Glomerular endothelial cell (primary cell): ENCODE measurements at places on chromosomes 6 and 20.

GRCh38 chr6:36422714-36423100 is 19.9 kb downstream of the PXT1 start:
- no peak for DNase-seq

DNA sequence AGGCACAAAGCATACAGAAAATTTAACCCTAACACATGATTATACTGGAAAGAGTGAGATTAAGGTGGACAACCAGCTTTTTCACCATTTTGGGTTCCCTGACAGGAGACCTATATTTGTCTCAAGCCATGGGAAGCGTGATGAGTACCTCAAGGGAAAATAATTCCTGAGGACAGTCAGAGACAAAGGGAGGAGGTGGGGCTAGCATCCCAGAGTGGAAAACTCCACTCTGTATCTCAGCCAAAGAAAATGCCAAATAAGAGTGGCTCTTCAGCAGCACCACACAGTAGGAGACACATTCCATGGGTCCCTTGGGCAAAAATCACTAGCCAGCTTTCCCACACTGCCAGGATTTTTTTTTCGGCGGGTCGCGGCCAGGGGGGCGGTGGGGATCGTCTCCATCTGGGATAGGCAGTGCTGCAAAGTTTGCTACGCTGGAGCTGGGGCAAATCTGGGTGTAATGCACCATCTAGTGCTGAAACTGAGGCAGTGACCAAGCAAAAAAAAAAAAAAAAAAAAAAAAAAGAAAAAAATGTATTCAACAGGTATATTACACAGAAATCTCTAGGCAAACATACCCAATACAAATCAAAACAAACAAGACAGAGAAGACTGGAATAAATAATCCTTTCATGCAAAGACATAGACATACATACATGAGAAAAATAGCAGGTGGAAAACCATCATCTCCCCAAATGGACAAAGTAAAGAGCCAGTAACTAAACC is 77.3 kb upstream of the SLC35F1 start:
- DNase-seq = no peak

GRCh38 chr6:44342489-44342888 is at the start of gene SPATS1:
Gene SPATS1 (plus strand): TSS chr6:44342650. CDS start chr6:44343096, 446 bp downstream.
- DNase-seq = no peak

DNA sequence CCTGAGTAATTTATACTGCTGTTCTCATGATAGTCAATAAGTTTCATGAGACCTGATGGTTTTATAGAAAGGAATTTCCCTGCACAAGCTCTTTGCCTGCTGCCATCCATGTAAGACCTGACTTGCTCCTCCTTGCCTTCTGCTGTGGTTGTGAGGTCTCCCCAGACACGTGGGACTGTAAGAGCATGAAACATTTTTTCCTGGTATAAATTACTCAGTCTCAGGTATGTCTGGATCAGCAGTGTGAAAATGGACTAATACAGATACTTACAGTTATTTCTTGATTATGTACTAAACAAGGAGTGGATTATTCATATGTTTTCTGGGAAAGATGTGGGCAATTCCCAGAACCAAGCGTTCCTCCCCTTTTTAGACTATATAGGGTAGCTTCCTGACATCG is 1.9 kb upstream of the TRIM38 start:
- no peak for DNase-seq

DNA sequence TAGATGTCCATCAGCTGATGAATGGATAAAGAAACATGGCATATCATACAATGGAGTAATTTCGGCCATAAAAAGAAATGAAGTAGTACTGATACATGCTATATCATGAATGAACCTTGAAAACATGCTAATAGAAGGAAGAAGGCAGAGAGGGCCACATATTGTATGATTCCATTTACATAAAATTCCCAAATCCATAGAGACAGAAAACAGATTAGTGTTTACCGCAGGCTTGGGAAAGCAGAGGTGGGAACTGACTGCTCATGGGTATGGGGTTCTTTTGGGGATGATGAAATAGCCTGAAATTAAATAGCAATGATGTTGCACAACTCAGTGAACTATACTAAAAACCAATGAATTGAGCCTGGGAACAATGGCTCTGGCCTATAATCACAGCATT is 58.3 kb downstream of the SERAC1 start:
- DNase-seq = no peak

GRCh38 chr20:57811374-57812020 is 101.7 kb upstream of the PMEPA1 start:
- no peak for DNase-seq

GRCh38 chr6:7086488-7086887 is 21.3 kb upstream of the RREB1 start:
- DNase-seq = no peak

DNA sequence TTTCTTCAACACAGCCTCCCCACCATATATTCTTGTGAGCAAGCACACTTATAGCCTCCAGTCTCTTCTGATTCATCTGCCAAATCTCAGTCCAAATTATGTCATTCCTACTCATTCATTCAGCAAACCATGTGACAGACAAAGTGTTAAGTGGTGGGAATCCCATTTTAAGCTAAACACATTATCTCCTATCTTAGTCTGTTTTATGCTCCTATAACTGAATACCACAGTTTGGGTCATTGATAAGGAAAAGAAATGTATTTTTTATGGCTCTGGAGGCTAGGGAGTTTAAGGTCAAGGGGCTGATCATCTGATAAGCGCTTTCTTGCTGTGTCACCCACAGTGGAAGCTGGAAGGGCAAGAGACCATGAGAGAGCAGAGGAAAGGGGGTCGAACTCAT is 23.9 kb upstream of the SMIM13 start:
- DNase-seq = no peak

- no peak for DNase-seq
These were observed 5.5 kb downstream of the SIGLEC1 start for GRCh38 chr20:3706774-3707507.

DNA sequence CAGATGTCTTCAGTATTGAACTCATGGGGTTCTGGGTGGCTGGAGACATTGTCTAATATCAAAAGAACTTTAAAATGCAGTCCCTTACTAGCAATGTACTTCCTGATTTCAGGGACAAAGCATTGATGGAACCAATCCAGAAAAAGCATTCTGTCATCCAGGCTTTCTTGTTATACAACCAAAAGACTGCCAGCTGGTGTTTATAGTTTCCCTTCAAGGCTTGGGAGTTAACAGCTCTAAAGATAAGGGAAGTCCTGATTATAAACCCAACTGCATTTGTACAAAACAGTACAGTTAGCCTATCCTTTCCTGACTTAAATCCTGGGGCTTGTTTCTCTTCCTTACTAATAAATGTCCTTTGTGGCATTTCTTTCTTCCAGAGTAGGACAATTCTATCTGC is 160.0 kb downstream of the COL21A1 start:
- no peak for DNase-seq

DNA sequence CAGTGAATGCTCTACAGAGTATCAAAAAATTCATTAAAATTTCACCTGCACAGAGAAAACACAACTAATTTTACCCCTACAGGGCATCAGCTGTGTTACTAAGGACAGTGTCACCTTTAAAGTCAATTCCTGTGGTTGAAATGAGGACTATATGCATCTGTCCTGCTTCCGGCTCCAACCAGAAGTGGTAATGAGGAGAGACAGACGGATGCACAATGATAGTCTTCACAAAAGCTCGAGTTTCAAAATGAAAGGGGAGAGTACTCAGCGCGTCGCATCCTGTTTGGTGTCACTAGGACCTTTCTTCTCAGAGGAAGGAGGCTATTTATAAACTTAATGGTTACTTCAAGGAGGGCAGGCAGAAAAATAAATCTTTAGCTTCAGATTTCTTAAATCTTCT is 86.5 kb downstream of the LYRM4 start:
- DNase-seq = no peak

DNA sequence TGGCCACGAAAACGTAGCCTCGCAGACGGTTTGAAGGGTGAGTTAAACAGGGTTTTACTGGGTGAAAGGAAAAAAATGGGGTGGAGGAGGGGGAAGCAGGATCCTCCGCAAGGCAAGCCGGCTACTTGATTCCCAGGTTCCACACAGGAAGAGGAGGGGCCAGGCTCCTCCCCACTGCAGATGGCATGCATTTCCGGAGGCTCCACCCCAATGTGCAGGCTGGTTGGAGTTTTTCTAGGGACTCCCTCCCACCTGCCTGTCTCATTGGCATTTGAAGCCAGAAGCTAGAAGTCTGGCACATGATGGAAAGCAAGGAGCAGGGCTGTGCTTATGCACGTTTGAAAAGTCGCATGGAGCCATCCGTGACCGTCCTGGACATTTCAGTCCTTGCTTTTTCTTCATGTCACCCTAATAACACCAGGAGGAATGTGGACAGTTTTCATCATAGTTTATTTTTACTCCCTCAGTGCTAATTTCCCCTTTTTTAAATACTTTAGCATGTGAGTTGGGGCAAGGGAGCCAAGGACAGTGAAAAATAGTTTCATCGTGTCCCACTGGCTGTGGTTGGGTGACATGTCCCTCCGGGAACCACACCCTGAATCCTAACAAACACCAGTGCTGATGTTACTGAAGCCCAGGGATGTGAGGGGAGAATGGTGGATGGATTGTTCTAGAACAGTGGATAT is 100.1 kb upstream of the INSM1 start:
- no peak for DNase-seq

- no peak for DNase-seq
These were observed 196.9 kb upstream of the ZNF184 start for GRCh38 chr6:27669624-27670301.

- DNase-seq = no peak
These were observed 499.2 kb upstream of the CDH4 start for GRCh38 chr20:60752741-60753420.

GRCh38 chr20:10673176-10673841 is 490 bp downstream of the JAG1 start:
- DNase-seq = no peak

DNA sequence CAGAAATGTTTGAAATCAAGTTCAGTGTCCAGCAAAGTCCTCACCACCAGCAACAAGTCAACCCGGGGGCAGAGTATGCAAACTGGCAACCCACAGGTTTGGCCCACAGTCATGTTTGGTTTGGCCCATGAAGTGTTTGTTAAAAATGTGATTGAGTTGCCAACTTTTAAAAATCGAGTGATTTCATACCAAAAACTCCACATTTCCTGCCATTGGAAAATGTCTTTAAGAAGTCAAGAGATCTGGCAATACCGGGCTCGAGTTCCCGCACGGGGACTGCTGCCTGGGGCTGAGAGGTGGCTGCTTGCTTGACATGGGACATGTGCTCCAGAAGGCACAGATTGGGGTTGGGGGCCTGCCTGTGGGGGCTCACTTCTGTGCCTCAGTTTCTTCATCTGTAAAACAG is 36.1 kb downstream of the PREX1 start:
- DNase-seq = no peak

- no peak for DNase-seq
These were observed 588.6 kb upstream of the MANEA start for GRCh38 chr6:94988701-94989100.

GRCh38 chr6:102038964-102039363 is 645.5 kb downstream of the GRIK2 start:
- DNase-seq = no peak

DNA sequence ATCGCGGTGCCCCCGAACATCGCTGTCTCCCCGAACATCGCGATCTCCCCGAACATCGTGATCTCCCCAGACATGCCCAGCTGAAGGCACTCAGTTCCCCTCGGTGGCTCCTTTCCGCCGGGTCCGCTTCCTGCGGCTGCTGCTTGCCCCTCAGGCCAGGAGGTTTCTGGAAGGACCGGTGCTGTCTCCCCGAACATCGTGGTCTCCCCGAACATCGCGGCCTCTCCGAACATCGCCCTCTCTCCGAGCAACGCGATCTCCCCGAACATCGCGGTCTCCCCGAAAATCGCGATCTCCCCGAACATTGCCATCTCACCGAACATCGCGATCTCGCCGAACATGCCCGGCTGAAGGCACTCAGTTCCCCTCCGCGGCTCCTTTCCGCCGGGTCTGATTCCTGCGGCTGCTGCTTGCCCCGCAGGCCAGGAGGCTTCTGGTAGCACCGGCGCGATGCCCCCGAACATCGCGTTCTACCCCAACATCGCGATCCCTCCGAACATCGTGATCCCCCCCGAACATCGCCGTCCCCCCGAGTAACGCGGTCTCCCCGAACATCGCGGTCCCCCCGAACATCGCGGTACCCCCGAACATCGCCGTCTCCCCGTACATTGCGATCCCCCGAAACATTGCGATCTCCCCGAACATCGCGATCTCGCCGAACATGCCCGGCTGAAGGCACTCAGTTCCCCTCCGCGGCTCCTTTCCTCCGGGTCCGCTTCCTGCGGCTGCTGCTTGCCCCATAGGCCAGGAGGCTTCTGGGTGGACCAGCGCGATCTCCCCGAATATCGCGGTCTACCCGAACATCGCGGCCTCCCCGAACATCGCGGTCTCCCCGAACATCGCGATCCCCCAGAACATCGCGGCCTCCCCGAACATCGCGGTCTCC is 808 bp downstream of the ULBP1 start:
- no peak for DNase-seq

GRCh38 chr6:108002365-108003221 is 44.6 kb upstream of the SEC63 start:
- no peak for DNase-seq

DNA sequence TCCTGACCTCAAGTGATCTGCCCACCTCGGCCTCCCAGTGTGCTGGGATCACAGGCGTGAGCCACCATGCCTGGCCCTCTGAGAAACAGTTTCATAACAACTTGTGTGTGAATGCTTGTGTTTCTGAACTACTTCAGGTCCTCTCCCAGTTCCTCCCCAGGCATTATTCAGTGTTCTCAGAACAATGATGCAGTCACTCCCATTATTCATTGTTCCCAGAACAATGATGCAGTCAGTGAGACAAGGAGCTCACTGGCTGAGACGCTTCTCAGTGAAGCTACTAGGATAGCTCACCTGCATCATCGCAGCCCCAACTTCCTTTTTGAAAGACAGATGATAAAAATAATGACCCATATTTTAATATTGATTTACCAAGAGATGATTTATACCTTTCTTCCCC is 71.5 kb downstream of the NDUFAF5 start:
- no peak for DNase-seq

DNA sequence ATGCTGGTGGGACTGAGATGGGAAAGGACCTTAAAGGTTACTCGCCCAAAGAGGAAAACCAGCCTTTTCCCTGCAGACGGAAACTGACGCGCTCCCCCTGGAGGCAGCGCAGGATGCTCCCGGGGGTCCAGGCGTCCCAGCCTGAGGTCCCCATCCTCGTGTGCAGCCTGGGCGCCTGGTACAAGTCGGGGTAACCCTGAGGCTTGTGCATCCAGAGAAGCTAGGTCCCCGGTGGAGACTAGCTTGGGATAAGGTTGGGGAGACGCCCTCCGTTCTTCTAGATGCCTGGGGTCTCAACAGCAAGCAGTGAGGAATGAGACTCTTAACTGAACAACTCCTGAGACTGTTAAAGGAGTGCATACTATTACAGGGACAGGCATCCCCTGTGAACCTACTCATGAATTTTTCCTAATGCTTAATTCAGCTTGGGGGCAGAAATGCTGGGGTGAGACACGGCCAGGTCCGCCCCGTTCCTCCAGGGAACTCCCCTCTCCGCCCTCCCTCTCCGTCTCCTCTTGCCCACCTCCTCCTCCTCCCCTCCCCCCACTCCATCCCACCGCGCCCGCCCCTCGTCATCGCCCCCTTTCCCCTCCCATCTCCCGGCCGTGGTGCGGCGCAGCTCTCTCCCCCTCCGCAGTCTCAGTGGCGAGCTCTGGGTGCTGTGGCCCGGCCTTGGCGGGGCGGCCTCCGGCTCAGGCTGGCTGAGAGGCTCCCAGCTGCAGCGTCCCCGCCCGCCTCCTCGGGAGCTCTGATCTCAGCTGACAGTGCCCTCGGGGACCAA is at the start of gene PRSS35:
Gene PRSS35, plus strand, starts transcription at position 634 of the 781 bp plus-strand sequence. CDS start 10,908 bp downstream, outside the sequence.
- no peak for DNase-seq
